ENCODE measurements at places on chromosomes 4 and X. TPM values are rescaled to one million over a fixed set of nuclear protein-coding genes. Genes with fewer than 3 reads are reported as not detected.

DNA sequence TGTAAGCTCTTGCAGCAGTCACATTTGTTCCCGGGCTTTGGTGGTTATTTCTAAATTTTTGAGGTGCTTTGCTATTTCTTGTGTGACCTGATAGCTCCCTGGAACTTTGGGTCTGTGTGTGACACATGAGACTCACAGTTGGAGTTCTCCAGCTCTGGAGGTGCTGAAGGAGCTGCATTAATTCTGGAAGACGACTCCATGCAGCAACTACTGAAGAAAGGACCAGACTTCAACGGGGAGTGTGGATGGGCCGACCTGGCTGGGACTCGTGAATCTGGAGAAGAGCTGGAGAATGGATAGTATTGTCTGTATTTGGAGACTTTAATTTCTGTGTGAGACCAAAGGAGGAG, 1.5 kb downstream of the MRFAP1 start:
- no peak for DNase-seq

Gene MTNR1A
- polyA plus RNA-seq = 0.48 TPM

Gene ASB9
- polyA plus RNA-seq = 3.8 TPM

DNA sequence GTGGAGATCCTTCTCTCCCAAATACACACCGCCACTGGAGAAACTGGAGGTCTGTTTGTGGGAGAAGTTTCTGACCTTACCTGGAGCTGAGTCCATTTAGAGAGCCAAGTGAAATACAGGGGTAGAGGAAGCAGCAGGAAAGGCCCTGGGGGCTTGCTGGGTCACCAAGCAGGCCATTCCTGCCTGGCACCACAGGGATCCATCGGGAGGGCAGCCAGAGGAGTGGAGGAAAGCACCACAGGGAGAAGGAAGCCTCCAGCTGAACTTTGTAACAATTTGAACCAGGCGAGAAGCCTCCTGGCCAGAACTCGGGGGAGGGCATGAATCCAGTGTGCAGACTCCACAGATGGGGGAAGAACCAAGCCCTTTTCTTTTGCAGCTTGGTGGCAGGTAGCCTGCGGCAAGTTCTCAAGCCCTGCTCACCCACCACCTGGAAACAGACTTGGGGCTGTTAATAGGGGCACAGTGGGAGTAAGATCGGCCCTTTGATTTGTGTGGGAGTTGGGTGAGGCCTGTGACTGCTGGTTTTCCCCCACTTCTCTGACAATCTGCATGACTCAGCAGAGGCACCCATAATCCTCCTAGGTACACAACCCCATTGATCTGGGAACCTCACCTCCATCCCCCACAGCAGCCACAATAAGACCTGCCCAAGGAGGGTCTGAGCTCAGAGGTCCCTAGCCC, 94.6 kb downstream of the IRS4 start:
- DNase-seq = no peak

DNA sequence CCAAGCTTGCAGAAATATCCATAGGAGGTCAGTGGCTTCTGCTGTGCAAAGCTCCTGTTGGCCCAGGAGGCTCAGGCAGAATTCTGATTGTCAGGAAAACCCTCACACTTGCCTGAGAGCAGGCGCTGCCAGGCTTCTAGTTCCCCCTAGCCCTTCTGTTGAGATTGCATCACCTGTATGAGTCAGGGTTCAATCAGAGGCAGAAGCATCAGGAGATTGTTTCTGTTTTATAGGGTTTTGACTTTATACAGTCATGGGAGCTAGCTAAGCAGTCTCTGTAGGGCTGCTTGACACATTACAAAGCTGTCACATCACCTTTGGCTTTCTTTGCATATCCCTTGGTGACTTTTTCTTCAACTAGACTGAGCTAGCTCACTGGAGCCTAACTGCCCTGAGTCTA, 27.8 kb downstream of the DIPK2B start:
- peak; percentile 79 for DNase-seq

GRCh38 chrX:16711893-16712547, 449 bp downstream of the CTPS2 start:
- no peak for DNase-seq

- no peak for DNase-seq
Observed at GRCh38 chrX:40960041-40960440, 125.2 kb upstream of the USP9X start.

DNA sequence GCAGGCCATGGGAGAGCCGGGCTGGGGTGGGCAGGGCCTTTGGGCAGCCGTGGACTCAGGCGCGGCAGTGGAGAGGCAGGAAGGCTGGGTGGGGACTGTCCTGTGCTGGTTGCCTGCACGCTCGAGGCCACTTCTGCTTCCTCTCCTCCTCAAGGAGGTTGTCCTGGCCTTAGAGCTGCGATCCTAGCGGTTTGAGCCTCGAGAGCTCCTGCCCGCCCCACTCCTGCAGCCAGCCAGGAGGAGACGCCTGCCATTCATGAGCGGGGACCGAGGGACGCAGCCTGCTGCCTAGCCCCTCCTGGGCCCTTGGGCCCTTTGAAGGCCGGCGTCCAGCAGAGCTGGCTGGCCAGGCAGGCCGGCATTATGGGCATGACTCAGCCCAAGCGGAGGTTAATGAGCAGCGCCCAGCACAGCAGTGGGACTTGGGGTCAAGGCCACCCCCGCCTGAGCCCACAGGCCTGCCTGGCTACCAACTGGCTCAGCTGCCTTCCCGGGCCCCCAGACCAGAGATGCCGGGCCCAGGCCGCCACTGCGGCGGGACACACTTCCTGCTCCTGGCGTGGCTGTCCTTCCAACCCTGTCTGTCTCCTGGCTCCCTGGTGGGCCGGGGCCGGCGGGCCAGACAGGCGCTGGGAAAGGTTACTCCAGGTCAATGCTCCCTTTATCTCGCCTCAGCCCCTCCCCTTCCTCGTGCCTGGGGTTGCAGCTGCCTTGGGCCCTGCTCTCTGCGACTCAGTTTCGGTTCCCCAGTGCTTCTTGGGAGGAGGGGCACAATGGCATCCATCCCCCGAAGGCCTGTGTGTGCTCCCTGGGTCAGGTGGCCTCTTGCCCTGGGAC, 1.8 kb downstream of the ABCD1 start:
- peak; percentile 81 for DNase-seq

DNA sequence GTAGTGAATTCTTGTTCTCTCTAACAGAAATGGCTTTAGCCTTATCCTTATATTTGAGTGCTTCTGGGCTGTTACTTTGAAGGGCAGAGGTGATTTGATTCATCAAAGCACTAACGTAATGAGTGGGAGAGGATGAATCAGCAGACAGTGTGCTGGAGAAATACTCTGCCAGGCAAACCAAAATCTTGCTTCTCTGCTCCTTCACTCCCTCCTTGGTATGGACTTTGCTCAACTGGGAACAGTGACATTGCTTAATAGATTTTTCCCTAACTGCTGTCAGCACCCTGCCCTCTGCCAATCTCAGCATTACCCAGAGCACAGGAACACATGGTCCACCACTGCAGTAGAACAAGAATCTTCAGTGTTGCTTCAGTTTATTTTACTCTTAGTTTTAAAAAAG, 56.0 kb downstream of the PDLIM5 start:
- peak; percentile 80 for DNase-seq

Gene EFHC2
- polyA plus RNA-seq = 2.2 TPM

Gene QRFPR
- polyA plus RNA-seq = 0.97 TPM

DNA sequence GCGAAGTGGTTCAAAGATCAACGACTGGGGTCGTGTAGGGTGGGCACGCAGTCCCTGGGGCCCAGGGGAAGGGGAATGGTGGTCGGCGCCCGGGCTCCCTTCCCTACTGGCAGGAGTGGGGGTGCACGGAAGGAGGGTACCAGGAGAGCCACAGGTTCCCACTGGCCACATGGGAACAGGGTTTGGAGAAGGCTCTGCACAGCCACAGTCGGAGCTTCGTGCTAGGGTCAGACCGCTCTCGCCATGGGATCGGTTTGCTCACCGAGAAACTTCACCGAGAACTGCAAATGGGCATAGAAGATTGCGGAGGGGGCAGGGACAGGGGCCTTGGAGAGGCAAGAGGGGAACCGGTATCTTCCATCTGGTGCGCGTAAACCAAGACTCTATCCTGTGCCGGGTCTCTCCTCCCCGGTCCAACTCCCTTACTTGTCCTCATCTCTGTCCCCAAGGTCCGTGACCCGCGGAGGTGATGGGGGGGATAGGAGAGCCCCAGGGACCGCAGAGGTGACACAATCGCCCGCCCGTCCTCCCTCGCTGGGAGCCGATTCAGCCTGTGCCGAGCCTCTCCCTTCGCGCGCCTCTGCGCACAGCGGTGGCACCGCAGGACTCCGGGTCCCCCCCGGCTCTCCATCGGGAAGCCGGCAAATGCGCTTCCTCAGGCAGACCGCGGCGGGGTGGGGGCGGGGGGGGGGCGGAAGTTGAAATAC, 1.0 kb downstream of the SCD5 start:
- peak; percentile 72 for DNase-seq

DNA sequence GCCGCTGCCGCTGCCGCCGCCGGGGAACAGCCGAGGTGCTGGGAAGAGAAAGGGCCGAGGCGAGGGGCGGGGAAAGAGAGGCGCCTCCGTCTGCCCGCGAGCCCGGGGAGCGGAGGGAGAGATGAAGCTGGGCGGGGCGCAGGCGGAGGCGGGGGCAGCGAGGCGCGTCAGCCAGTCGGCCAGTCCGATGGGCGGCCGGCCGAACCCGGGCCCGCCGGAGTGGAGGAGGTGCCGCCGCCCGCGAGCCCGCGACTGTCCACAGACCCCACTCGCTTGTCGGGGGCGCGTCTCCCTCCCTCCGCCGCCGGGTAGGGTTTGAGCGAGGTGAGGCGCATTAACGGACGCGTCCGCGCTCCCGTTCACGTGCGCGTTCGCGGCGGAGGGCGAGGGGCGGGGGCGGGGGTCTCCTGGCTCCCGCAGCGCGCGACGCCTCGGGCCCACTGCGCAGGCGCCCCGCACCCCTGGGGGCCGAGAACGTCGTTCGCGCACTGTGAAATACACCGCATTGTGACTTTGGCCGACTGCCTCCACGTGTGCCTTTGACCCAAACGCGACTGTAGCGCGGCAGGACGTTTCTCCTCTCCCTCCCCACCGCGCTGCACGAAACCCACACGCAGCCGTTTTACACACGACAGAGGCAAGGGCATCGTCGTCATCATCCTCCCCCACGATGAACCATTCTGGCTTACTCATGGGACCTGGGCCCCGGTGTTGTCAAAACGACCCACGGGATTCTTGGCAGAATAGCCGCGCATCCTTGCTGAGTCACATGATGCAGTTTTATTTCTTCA, at the start of gene NUDT11:
TSS of gene NUDT11 (minus strand) at position 92 of the 791 bp plus-strand sequence. CDS start 148 bp downstream, outside the sequence.
- DNase-seq = peak; percentile 31

- DNase-seq = no peak
Observed at GRCh38 chr4:1266881-1267763, 18.2 kb upstream of the CTBP1 start.
